Cortex of kidney (tissue), 1 donor: ENCODE measurements at places on chromosomes 4 and X.

GRCh38 chr4:8044699-8045098, 105.0 kb upstream of the AFAP1 start:
- DNase-seq, result no peak

GRCh38 chr4:100162027-100162685, 28.1 kb downstream of the DDIT4L start:
- no peak for DNase-seq

DNA sequence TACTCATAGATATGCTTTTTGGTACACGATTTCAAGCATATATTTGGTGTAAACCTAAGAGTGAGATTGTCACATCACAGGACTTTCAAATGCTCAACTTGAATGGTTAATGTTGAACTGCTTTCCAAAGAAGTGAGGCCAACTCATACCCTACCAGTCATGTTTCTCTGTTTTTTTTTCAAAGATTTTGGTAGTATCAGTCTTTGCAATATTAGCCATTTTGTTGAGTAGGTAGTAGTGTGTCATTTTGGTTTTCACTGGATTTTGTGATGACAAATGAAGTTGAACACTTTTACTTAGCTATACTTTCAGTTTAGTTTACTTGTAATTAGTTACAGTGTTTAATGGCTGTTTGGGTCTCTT, 12.5 kb upstream of the HS3ST1 start:
- DNase-seq, result no peak

DNA sequence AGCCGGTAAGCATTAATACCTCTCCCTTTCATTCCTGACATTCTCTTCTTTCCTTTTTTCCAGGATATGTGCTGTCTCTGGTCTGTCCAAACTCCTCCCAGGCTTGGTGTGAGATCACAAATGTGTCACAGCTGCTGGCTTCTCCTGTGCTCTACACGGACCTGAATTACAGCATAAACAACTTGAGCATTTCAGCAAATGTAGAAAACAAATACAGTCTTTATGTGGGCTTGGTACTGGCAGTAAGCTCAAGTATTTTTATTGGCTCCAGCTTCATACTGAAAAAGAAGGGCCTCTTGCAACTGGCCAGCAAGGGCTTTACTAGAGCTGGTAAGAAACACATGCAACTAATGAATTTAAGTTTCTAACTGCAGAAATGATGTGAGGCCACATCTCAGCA, 8.4 kb downstream of the NIPAL1 start:
- no peak for DNase-seq

DNA sequence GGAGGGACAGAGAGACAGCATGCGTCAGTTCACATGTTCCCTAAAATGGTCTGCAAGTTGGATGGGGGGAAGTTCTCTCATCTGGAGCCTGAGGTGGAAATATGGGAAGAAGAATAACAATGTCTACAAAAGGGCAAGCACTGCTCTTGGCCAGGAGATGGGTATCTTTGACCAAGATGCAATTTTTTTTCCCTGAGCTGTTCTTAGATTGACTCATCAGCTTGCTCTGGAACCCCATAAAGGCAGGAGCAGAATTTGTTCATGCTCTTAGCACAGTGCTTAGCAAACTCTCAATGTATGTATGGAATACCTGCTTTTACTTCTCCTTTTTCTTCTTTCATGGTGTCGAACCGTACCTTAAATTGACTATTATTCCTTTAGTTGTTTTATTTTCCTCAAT, 90.5 kb upstream of the ZNF827 start:
- DNase-seq, result no peak

GRCh38 chr4:5561286-5561685, 147.1 kb downstream of the EVC2 start:
- DNase-seq, result no peak

DNA sequence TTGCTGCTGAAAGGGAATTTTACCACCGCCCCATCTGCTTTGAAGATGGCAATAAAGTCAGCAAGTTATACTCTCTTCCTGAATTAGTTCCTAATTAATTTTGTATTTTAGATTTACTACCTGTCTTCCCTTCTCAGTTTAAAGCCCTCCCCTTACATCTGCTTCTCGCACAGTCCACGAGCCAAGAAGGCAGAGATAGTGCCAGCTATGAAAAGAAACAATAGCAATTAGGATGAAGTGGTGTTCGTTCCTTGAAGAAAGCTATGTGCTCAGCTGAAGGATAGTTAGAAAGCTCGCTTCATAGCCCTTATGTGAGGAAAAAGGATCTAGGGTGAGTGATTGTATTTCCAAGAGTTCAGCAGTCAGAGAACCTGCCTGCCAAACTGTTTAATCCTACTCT, 1678.8 kb upstream of the TENM3 start:
- DNase-seq, result no peak

GRCh38 chrX:124440695-124441094, 94.3 kb downstream of the SH2D1A start:
- no peak for DNase-seq

DNA sequence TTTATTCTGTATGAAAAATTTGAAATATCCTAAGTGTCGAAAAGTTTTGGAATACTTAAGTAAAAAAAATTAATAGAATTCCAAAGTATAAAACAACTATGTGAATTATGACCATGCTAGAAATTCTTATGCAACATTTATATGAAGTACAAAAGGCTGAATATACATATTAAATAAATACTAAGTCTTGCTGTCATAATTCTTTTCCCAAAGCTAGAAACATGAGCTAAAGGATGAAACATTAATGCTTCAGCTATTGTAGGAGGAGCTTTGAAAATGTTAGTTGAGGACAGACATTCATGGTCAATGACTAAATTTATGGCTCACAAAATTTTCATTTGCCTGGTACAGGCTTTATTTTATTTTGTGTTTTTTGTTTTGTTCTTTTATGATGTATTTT, 207.3 kb downstream of the GABRB1 start:
- no peak for DNase-seq

- DNase-seq, result no peak
Measured at GRCh38 chrX:107398115-107398514, 51.3 kb upstream of the FRMPD3 start.

DNA sequence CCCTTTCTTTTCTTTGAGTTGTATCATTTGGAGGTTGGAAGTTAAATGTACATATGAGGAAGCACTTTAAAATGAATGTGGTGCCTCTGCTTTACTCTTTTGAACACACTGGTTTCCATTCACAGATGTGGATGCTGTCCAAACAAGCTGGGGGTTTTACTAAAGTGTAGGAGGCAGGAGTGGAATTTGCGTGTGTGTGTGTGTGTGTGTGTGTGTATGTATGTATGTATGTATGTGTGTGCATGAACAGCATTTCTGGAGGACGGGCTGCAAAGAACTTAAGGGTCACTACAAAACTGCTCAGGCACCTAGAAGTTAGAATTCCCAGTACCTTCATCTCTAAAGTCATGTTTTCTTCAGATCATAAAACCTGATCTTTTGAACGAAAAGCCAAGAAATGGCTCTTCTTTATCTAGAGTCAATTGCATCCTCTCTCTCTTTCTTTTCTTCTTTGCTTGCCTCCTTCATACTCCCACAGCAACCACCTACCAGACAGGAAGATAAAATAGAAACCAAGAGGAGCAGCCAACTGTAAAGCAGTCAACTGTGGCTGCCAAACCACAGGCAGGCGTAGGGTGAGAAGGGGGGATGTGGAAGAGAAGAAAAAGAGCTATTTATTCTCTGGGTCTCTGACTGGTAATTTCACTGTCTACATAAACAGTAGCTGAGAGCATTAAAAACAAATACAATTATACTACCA, 177.0 kb upstream of the RASGEF1B start:
- DNase-seq, result no peak

GRCh38 chrX:45070116-45071007, 130.3 kb downstream of the DIPK2B start:
- DNase-seq, result no peak

GRCh38 chr4:38723726-38724474, 58.9 kb downstream of the TLR10 start:
- DNase-seq, result no peak

DNA sequence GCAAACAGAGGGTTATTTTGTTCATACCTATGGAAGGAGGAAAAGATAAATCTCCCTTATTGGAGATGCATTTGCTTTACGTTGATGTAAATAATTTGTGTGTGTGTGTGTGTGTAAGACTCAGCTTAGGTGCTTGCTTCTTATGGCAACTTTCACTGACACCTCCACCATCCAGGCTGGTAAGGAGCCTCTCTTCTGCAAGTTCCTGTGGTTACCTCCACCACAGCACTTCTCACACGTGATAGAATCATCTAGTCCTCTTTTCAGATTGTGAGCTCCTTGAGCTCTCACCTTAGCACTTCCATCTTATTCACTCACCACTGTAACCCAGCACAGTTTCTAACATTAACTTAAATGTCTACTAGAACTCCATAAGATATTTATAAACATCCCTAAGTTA, 553.7 kb downstream of the FGF13 start:
- DNase-seq, result no peak

- no peak for DNase-seq
Measured at GRCh38 chr4:52822583-52822971, 39.5 kb upstream of the RASL11B start.

- no peak for DNase-seq
Measured at GRCh38 chrX:85630901-85631300, 251.4 kb upstream of the POF1B start.

DNA sequence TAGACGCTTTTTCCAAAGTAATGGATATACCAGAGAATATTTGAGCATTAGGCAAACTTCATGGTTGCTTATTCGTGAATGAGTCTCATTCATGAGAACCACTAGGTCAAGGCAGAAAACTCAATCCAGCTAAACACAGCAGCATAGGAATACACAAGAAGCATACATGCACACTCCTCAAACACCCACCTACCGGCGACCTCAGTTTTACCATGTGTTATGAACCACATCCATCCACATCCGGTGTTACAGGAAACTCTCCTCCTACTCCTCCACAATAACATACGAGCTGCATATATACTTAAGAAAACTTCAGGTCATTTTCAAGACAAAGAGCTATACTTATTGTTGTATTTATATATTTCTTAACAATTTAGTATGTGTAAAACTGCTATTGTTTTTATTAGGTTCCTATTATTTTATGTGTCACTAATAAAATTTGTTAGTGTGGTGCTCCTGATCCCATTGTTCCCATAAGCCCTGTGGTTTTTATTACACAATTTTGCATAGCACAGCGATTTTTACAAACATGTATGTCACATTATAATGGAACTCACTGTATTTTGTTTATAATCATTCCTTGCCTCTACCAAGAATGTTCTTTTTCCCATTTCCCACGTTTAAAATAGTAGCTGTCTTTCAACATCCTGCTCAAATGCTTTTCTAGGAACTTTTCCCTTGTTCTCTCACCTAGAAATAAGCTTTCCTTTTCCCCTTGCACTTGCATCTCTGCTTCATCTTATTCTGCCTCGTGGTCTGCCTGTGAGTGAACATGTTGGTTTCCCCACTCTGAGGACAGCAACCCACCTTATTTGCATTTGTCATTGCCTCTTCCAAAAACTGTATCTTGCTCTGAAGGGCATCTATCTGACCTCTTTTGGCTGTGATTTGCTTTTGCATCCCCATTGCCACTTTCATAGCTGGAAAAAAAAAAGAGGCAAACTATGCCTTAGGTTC, 48.3 kb downstream of the STBD1 start:
- no peak for DNase-seq

DNA sequence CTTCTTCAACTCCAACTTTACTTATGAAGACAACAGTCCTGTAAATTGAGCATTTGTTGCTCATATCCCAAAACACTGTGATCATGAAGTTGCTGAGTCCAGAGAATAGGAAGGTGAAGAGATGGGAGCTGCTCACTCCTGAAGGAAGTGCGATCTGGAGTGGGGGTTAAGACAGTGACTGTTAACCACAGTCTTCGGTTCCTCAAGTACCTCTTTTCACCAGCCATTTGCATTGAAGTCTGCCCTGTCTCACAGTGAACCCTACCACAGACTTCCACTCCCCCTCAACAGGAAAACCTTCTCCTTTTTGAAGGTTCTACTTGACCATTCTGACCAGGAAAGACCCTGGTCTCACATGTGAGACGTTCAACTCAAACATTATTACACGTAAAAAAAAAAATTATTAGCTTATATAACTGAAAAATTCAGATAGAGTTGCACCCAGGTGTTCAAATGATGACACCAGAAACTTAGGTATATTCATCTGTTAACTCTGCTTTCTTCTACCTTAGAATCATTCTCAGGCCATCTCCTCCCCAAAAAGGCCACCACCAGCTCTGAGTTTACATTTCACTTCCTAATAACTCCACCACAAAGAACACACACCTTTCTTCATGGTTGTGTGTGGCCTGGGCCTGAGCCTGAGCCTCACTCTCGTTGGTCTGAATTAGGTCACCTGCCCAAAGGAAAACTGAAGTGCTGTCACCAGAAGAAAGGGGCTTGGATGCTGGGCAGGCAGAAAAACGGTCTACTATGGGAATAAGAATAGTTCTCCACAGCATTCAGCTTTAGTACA, 199.2 kb downstream of the DCTD start:
- no peak for DNase-seq

DNA sequence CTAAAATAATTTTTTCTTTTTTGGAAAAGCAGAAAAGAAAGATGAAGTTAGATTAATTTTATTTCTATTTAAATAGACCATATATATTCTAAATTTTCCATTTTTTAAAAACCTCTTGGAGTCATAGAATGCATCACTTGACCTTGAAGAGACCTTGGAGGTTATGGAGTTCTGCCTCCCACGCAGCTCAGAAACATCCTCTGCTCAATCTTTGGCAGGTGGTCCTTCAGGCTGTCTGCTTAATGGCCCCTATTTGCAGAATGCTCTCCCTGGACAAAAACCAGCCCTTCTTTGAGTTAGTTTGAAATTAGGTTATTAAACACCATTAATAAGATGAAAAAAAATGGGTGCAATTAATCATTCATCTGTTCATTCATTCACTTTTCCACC, 194.1 kb upstream of the TLL1 start:
- no peak for DNase-seq

DNA sequence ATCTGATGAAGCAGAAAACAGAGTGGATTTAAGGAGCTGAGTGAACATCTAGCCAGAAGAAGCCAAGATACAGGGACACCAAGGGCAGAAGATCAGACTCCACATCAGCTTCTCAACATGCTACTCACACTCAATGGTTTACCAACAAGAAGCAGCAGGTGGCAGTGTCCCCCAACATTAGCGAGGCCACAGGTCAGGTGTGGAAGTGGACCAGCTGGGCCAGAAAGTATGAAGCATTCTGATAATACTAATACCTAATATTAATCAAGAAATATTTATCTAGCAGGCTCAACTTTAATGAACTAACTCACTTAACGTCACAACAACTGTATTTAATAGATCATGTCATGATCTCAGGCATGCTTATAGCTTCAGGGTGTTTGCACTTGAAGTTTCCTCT, 73.4 kb upstream of the TTC29 start:
- no peak for DNase-seq

GRCh38 chr4:82957045-82957444, 53.6 kb downstream of the LIN54 start:
- no peak for DNase-seq

- DNase-seq, result no peak
Measured at GRCh38 chr4:169338241-169338640, 67.5 kb upstream of the SH3RF1 start.

- no peak for DNase-seq
Measured at GRCh38 chr4:111641813-111642579, 503.3 kb upstream of the FAM241A start.
